ENCODE measurements at places on chromosomes 11 and 22.

DNA sequence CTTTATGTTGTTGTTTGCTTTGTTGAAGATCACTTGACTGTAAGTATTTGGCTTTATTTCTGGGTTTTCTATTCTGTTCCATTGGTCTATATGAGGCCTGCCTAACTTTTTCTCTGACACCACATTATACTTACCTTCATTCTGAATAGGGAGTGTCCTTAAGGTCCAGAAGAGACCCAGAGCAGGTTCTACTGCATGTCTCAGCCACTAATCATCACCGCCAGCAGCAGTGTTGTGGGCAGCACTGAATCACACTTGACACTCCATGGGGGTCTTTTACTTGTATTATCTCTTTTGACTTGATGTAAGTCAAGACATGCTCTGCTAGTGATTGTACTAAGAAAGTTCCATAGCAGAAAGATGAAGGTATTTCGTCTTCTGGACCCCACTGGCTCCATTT, 274.9 kb downstream of the TENM4 start:
- no peak for DNase-seq

DNA sequence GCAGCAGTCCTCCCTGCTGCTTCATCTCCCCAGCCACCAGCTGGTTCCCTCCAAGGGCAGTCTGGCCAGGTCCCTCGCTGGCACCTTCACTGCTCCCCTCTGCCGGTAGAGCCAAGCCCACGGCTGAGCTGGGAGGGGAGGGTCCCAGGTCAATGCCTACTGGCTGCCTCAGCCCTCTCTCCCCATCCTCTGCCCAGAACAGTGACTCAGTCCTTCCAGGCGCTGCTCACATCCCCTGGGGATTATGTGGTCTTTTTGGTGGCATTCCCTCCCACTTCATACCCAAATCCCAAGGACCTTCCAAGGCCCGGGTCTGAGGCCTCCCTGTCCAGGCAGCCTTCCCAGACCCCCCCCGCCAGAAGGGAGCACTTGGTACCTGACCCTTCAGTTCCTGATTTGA, 44.9 kb downstream of the WNT7B start:
- no peak for DNase-seq

GRCh38 chr11:8333811-8334401, 70.2 kb upstream of the LMO1 start:
- DNase-seq: no peak

GRCh38 chr11:60447846-60448245, 7.8 kb upstream of the MS4A1 start:
- DNase-seq: no peak

DNA sequence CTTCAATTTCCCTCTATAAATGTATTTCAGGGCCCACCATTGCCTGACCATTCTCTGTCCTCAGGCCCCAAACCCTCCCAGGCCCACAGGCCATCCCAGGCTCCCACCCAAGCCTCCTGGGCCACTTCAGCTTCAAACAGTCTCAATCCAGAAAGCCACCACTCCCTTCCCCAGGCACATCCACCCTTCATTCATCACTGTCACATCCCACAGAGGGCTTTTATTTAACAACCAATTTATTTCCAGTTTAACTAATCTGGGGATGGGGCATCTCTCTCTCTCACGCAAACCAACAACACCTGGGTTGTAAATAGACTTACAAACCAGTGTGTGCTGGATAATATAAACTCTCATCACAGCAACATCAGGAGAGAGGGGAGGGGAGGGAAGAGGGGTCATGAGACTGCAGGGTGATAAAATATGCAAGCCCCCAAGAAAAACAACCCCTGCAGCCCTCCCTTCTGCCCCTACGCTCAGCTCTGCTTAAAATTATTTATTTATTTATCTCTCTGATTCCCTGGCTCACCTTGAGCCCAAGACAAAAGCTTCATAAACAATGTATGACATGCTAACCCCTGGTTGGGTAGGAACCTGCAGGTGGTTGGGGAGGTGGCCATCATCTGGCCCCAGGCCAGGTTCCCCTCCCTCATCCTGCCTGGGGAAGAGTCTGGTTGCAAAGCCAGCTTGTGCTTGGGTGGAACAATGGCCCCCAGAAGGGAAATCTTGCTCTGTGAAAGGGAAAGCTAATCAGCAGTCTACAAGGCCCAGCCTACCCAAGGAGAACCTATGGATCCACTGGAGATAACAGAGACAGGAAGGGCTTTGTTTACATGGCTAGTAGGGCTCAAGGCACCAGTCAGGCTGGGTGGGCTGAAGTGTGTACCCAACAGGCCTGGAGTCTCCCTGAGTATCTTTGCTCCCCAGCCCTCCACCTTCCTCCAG, 359.2 kb downstream of the BUD13 start:
- no peak for DNase-seq
